ENCODE measurements at places on chromosomes 5 and 9.

GRCh38 chr9:36423206-36423605 lies 23.1 kb upstream of the RNF38 start:
- no peak for DNase-seq

DNA sequence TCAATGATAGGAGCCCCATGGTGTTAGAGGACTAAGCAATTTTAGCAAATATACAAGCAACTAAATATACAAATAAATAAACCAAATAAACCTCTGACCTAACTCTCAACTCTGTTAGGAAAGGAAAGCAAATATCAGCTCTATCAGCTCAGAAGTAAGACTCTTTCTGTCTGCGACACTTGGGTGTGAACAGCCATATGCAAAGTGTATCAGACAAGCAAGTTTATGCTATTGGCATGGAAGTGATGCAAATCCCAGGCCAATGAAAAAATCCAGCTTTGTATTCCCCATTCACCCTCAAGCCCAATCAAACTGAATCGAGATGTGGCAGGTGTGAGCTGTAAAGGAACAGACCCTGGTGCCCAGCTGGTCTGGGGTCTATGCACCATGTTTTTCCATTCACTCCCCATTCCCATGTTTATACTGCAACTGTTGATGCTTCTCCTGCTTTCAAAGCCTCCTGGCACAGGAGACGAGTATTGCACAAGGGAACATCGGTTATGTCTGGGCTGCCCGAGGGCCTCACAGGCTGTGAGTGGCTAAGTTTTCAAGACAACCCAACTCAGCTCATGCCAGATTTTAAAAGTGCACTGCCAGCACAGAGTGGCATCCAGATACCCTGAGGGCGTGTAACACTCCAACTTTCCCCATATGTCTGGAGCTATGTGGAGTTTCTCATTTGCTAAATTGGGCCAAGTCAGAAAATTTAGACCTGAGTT lies 73.1 kb downstream of the FEM1C start:
- DNase-seq: no peak

DNA sequence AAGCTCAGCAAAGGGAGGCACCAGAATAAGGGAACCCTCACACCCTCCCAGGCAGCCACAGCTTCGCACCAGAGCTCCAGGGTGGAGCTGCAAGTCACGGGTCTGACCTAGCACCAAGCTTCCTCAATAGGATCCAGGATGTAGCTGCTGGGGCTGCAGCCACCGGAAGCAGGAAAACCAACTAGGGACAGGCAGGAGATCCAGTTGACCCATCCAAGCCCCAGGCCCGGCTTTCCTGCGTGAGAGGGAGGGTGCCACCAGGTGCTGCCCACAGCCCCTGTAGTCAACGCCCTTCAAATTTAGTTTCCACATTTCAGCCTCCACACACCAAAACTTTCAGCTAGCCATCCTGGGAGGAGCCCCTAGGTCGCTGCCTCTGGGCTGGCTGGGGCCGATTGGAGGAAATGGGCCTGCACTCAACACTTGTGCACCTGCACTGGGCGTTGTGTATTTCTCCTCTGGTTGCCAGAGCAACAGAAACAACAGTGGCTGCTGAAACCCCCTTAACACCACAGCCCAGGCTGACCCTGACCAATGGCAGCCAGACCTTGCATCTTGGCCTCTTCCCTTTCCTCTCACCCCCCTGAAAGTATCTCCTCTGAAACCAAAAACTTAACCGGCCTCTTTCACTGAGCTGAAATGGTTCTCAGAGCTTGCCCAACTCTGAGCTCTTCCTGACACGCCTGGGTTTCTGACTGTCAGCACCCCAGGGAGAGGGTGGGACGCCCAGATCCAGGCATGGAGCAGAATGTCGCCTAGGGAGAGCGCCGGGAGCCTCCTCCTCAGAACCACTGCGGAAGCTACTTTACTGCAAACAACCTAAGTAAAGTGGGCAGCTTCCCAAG lies 226.5 kb upstream of the MAP3K1 start:
- peak; percentile 89 for DNase-seq

DNA sequence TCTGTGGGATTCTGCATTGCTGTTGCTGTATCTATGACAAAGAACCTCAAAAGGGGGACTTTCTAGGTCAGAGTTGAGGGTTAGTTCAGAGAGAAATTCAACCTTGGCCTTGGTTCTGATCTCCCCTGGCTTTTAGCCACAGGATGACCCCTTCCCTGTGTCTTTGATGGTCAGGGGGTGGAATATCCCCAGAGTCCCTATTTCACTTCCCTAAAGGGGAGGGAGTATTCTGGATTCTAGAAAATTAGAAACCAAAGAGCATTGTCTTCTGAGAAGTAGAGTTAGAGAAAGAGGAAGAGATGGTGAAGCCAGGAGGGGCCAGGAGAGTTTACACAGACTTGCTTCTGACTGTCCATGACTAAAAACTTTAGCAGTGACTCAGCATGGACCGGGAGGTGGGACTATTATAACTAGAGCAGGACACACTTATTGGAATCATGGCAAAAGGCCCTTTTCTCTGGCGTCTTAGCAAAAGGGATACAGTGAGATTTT lies 56.2 kb upstream of the LPAR1 start:
- no peak for DNase-seq

GRCh38 chr9:14250794-14251153 lies 63.2 kb downstream of the NFIB start:
- no peak for DNase-seq

GRCh38 chr5:110038297-110038997 lies 348.7 kb downstream of the MAN2A1 start:
- no peak for DNase-seq

DNA sequence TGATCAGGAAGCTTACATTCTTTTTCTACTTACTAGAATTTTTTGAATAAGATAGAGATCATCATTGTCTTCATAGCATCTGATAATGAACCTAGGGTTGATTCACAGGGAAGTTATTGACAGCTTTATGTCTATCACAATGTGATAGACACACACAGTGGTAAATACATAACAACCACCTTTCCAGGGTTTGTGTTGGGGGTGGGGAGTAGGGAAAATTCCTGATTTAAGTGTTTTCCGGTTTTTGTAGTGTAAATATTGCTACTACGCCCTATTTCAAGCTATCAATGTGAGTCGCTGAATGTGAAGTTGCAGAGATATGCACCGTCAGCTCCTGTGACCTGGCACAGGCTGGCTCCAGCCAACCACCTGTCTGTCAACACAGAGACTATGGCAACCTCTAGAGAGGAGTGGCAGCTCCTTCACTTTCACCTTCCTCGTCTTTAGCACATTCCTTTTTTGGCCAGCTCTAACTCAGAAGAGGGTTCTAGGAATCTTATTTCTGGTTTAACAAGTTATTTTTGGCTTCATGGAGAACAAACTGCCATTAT lies 224.9 kb downstream of the MAT2B start:
- DNase-seq: no peak

DNA sequence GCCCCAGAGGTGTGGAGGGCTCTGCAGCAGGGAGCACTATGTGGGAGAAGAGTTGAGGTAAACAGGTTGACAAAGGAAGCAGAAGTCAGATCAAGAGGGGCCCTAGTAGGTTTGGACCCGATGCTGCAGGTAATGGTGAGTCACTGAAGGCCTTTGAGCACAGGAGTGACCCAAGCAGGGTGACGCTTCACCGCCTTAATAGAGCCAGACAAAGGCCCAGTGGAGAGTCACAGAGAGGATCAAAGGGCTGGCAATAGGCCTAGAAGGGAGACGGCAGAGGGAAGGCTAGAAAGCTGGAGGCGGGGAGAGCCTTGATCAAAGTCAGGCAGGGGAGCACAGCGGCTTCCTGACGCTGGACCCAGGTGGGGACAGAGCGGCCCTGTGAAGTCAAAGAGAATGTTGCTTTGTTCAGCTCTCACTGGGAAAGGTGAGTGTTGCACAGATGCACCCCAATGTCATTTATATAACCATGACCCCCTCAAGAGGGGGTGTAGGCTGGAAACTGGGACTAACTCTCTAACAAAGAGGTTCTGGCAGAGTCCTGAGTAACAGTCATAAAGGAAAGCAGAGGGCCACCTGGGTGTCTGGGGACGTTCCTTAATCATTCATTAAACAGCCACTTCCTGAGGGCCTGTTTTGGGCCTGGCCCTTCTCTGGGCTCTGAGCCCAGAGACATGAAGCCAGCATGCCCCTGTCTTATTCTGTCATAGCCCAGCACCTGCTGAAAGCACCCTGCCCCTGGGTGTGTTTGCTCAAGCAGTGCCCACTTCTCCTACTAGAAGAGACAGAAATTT lies 9.8 kb upstream of the CPLX2 start:
- DNase-seq: no peak

GRCh38 chr9:35682520-35683315 lies 7.0 kb downstream of the TPM2 start:
- DNase-seq: no peak

DNA sequence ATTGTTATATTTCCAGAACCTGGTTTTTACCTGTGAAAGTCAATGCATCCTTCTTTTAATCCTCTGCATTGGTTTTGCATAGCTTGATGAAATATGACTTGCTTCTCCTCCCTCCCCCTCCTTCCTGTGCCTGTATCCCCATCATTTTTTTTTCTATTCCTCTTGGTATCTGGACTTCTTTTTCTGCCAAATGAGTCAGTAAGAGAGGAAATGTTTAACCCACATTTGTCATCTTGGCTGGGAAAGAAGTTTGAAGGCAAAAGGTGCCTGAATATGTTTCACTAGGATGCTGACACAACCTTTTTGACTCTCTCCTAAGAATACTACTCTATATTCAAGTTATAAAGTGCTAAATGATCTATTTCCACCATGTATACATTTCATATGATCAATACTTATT lies 35.5 kb upstream of the CDKN2B start:
- no peak for DNase-seq

DNA sequence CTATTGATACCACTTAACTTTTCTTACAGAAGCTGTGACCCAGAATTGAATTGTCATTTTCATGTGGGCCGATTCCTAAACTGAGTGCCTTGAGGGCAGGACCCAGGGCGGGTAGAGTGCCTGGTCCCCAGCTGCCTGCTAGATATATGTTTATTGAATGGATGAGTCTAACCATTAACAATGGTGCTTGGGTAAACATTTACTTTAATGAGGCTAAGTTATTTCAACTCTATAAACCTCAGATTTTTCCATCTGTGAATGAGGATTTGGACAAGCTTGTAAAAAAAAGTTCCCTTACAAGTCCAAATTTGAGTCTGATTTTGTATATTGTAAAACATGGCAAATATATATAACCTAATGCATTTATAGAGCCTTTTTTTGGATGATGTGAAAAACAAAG lies 181.8 kb upstream of the ELL2 start:
- DNase-seq: no peak

- no peak for DNase-seq
Measured at GRCh38 chr5:168434001-168434400, 52.3 kb upstream of the RARS1 start.

DNA sequence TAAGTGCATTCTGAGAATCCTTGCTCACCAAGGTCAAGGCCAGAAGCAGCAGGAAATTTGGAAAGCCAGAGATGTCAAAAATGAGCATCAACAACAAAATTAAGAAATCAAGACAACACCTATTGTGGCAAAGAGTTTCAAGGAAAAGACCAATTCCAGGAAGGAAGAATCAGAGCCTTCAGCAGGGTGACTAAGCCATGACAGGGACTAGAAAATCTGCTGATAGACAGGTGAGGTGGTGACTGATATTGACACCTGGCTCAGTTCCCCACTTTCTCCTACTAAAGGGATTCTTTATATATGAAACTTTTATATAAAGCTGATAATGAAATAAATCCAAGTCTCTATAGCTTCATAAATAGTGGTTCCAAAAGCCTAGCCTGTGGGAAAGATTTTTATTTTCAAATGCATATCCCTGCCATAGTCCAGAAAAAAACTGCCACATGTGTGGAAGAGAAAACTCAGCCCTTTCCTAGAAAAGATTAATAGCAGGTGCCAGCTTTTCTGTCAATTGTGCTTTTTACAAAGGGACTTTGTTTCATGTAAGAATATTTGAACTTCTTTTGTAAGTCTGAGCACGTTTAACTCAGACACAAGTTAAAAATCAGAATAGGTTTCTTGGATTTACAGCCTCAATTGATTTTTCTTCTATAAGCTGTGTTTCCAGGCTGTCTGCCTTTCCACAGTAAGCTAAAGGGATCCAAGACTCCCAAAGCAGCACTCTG lies 81.1 kb upstream of the GRAMD2B start:
- DNase-seq: no peak

DNA sequence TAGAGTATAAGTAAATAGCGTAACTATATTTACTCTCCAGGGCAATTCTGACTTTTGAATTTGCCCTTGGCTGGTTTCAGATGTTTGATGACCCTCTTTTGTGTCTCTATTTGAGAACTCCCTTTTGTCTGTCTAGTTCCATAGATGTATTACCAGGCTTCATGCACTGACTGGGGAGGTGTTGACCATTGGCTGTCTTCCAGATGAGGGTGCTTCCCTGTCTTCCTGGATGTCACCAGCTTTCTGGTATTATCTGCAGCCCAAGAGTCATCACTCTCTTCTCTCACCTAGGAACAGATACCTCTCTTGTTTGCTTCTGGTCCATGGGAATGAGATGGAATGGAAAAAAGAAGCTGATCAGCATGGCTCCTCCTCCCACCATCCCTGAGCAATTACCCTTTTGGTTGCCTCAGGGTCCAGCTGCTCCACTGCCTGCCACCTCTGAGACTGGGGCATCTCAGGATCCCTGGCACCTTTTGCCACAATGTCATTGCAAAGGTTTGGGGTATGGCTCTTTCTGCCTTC lies 58.7 kb upstream of the TMED7 start:
- DNase-seq: no peak

DNA sequence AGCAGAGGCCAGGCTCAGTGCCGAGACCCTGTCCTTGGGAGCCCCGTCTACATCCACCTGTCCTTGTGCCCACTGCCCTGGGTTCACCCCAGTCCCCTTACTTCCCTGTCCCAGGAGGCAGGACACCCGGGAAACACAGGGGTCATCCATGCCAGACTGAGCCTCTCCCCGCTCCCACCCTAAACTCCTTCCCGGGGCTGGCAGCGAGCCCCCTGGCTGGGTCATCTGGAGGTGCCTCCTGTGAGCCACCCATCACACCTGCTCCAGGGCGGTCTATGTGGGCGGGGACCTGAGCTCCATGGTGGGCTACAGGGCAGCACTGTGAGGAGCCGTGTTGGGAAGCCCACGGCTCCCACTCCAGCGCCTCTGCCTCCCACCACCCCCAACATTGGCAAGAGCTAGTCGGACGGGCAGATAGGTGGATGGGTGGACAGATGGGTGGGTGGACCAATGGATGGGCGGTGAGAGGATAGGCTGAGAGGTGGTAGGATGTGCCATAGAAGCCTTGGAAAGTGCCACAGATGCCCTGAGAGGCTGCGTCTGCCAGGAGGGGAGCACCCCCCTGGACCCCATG lies 42.5 kb upstream of the RXRA start:
- no peak for DNase-seq

GRCh38 chr9:126853667-126854066 lies 6.8 kb upstream of the ZBTB34 start:
- DNase-seq: no peak

Data from CD4-positive, alpha-beta T cell treated with Interleukin-15 for 4 hours (primary cell).